Caco-2 (cell line): ENCODE measurements at places on chromosomes 2 and 18. TPM values are rescaled to one million over a fixed set of nuclear protein-coding genes. Genes with fewer than 3 reads are reported as not detected.
A peak's percentile ranks its signal among the peaks of the same experiment; 100 is the strongest.

DPYSL5 gene
- 0.74 and 2.4 TPM in 2 replicates for total RNA-seq

SULT1C4 gene
- total RNA-seq = 4.0 and 5.1 TPM in 2 replicates

- no peaks in the 10 kb centered on the region for H3K27me3 ChIP-seq
- peak; percentile 55 for DNase-seq
- no peak overlapping the region for H3K27ac ChIP-seq
- peaks cover 24% of the 10 kb centered on the region for H3K4me1 ChIP-seq
Observed at GRCh38 chr2:23069923-23070322, 315.1 kb upstream of the KLHL29 start.

GRCh38 chr18:32621034-32621433 is 150.4 kb upstream of the GAREM1 start:
- no peaks in the 10 kb centered on the region for H3K36me3 ChIP-seq
- no peak overlapping the region for H3K27ac ChIP-seq
- no peak for DNase-seq
- no peaks in the 10 kb centered on the region for H3K4me1 ChIP-seq

DNA sequence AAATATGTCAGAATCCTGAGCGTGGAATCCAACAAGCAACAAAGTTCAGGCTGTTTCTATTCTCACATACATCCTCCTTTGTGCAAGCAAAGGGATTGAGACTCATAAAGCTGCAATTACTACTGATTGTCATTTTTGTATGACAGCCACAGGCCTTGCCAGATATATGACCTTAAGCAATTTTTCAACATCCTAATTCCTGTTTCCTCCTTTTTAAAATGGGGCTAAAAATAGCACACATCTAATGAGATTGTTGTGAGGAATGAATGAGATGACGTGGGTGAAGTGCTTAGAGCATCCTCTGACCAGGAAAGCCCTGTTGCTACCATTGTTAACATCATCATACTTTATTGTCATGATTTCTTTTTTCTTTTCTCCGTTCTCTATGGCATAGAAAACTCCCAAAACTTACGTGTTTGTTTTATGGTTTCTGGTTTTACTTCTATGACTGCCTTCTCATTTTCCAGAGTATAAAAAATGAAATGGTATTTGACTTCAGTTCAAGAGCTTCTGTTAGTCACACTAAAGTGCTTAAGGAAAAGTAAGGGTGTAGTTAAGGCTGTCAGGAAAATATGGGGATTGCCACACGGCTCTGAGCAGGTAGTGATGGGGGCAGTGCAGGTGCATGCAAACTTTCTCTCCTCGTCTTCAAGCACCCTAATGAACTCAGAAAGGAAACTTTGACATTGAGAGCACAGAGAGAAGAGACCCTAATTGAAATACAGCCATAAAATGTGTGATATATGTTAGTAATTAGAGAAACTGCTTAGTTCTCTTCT is 590.6 kb upstream of the NETO1 start:
- H3K4me1 ChIP-seq = no peaks in the 10 kb centered on the region
- no peak overlapping the region for H3K4me3 ChIP-seq
- DNase-seq = no peak
- H3K27me3 ChIP-seq = no peaks in the 10 kb centered on the region
- no peak overlapping the region for H3K27ac ChIP-seq

DNA sequence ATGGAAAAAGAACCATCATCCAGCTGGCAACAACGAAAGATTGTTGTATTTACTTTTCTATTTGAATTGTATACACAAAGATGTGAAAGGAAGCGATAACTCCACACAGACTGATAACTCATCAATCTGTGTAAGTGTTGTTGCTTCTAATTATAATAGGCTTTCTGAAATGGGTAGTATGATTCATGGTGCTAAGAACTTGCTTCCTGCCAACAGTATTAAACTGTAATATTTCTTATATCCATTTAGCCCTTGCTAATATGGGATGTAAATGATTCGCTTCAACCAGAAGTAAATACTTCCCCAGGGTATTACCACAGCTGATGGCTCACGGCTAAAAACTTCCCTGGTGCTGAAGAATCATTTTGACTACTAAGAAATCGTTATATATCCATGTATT is 70.2 kb downstream of the TMEM163 start:
- no peak overlapping the region for H3K4me3 ChIP-seq
- no peaks in the 10 kb centered on the region for H3K36me3 ChIP-seq
- no peaks in the 10 kb centered on the region for H3K4me1 ChIP-seq
- H3K27ac ChIP-seq = no peak overlapping the region
- no peak for DNase-seq

GRCh38 chr2:30865243-30865642 is 58.0 kb upstream of the CAPN13 start:
- no peaks in the 10 kb centered on the region for H3K4me1 ChIP-seq
- H3K27me3 ChIP-seq = no peaks in the 10 kb centered on the region
- no peaks in the 10 kb centered on the region for H3K36me3 ChIP-seq
- no peak for DNase-seq
- H3K27ac ChIP-seq = no peak overlapping the region

GRCh38 chr2:172623249-172623965 is 67.5 kb downstream of the PDK1 start:
- no peak overlapping the region for H3K27ac ChIP-seq
- no peak overlapping the region for H3K4me3 ChIP-seq
- H3K4me1 ChIP-seq = no peaks in the 10 kb centered on the region
- no peaks in the 10 kb centered on the region for H3K36me3 ChIP-seq
- no peak for DNase-seq

- no peaks in the 10 kb centered on the region for H3K36me3 ChIP-seq
- no peaks in the 10 kb centered on the region for H3K4me1 ChIP-seq
- no peak overlapping the region for H3K27ac ChIP-seq
- no peaks in the 10 kb centered on the region for H3K27me3 ChIP-seq
- H3K4me3 ChIP-seq = no peak overlapping the region
Observed at GRCh38 chr2:18790509-18791171, 201.3 kb upstream of the NT5C1B start.

DNA sequence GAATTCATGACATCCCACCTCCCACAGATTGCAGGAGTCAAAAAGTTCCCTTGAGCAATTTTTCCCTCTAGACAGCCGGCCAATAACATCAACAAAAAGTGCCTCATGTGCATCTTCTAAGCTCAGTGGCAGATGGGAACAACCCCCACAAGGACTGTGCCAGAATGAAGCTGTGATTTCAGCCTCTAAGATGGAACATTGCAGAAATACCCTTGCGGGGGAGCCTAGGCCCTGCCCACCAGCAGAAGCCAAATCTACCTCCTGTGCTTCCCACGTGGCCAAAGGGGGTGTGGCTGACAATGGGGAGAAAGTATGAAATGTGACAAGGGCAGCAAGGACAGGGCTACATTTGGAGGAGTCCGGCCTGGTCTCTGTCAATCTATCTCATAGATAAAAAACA is 482.3 kb downstream of the TGIF1 start:
- no peak overlapping the region for H3K27ac ChIP-seq
- no peak for DNase-seq
- H3K36me3 ChIP-seq = no peaks in the 10 kb centered on the region
- no peaks in the 10 kb centered on the region for H3K4me1 ChIP-seq
- no peaks in the 10 kb centered on the region for H3K27me3 ChIP-seq

DNA sequence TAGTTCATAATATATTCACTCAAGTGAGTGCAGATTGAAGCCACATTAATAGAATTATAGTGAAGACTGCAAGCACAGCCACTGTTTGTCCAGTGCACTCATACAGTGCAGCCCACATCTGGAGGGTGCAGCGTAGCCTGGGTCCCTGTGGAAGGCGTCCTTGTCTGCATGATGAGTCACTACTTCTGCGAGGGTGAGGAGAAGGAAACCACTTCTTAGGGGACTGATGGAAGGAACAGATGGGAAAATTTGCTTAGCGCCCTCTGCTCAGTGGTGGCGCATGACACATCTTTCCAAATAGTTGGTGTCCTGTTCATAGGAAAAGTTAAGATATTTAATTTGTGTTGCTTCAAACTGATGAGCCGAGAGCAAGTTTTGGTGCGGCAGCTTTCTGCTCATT is 330.4 kb upstream of the SMIM21 start:
- DNase-seq = no peak
- no peaks in the 10 kb centered on the region for H3K36me3 ChIP-seq
- no peaks in the 10 kb centered on the region for H3K27me3 ChIP-seq
- H3K4me1 ChIP-seq = no peaks in the 10 kb centered on the region

GRCh38 chr2:241205086-241205485 is 16.6 kb downstream of the ANO7 start:
- no peaks in the 10 kb centered on the region for H3K36me3 ChIP-seq
- H3K4me1 ChIP-seq = no peaks in the 10 kb centered on the region
- no peak overlapping the region for H3K27ac ChIP-seq
